Hematopoietic multipotent progenitor cell treated with erythropoietin and hydrocortisone succinate and interleukin-3 and kit ligand, for 8 days (in vitro differentiated cells): ENCODE measurements at places on chromosomes 12 and 14.

GRCh38 chr12:19546611-19547162 lies 107.4 kb downstream of the AEBP2 start:
- no peak for DNase-seq

GRCh38 chr12:12734054-12734453 lies 16.9 kb downstream of the CDKN1B start:
- no peak for DNase-seq

DNA sequence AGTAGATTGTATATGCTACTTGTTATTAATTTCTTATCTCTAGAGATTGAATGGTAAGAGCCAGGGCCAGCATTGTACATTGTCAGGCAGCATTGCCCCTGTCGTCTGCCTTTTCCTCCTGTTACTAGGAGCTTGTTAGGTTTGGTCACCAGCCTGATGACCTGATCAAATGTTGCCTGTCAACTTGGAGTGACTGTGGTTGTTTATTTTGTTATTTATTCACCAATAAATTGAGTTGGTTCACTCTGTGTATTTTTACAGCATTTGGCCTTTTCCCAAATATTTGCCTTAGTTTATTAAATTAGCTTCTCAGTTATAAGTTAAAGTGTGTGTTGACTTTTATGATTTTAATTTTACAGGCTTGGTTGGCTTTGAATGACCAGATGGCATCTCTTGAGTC lies 88.4 kb downstream of the PRKCH start:
- no peak for DNase-seq

- DNase-seq, result no peak
Measured at GRCh38 chr12:25271486-25272098, 20.9 kb upstream of the KRAS start.

DNA sequence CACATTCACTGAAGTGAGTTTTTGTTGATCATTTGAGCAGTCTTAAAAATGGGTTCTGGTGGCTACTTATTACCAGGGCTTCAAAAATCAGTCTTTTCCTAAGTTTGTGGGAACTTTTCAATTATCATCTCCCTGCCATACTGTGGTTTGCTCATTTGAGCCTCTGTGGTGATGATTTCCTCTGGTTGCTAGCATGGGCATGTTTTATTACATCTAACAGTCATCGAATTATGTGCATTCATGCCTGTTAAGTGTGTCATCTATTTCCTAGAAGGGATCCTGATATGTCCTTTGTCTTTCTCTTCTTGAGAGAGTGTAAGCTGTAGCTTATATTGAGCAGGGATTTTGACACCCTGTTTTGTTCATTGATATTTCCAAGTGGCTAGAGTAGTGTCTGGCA lies 116.8 kb downstream of the WIF1 start:
- no peak for DNase-seq

GRCh38 chr14:85762526-85762925 lies 232.6 kb downstream of the FLRT2 start:
- no peak for DNase-seq

- no peak for DNase-seq
Measured at GRCh38 chr12:57106021-57106708, 5.0 kb downstream of the STAT6 start.

DNA sequence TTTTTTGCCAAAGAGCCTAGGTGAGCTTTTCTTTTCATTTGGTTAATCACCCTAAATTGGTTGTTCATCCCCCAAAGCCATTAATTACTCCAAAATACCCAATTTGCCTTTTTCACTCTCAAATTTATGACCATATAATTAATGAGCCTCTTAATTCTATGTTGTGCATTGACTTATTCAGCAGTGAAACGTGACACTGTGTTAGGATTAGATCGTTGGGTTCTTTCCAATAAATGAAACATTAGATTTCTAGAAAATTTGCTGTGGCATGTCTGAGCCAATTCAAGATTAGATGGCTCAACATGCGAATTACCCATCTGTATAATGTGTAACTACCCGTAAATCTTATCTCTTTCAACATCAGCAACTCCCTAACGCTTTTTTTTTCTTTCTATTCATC lies 273.4 kb downstream of the BMP4 start:
- no peak for DNase-seq

DNA sequence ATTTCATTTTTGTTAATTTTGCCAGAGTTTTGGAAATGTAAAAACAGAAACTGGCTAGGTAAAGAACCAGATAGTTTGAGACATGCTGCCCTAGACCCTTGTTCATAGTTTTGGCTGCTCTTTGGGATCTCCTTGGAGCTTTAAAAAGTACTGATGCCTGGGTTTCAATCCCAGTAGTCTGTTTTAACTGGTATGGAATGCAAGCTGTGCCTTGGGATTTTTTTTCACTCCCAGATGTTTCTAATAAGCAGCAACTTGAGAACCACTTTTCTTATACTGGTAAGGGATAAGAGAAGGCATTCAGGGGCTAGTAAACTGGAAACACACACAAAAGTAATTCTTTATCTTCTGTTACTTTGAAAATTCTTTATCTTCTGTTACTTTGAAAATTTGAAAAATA lies 18.8 kb downstream of the SLC35F4 start:
- DNase-seq, result no peak

DNA sequence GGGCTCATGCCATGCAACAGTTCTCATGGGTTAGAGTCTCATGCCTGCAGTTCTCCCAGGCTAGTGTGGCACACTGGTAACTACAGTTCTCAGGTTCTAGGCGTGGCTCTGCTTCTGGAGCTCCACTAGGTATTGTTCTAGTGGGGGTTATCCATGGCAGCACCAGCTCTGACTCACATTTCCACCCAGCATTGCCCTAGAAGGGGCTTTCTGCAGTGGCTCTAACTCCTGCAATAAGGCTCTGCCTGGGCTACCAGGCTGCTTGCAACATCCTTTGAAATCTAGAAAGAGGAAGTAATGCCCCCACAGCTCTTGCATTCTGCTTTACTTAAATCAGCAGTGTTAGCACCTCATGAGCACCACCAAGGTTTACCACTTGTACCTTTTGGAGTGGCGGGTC lies 220.3 kb upstream of the ARID2 start:
- no peak for DNase-seq

- no peak for DNase-seq
Measured at GRCh38 chr14:68893566-68893965, 85.5 kb downstream of the ACTN1 start.

DNA sequence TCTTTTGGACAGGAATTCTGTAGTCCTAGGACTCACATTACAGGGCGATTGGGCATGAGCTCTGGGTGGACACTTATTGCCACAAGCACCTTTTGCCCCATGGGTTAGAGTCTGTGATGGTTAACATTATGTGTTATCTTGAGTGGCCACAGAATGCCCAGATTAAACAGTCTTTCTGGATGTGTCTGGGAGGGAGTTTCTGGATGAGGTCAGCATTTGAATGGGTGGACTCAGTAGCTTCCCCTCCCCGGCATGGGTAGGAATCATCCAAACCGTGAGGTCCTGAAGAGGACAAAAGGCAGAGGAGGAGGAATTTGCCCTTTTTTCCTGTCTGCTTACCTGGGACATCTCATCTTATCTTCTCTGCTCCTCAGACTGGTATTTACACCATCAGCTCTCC lies 85.6 kb downstream of the BMP4 start:
- DNase-seq, result no peak

DNA sequence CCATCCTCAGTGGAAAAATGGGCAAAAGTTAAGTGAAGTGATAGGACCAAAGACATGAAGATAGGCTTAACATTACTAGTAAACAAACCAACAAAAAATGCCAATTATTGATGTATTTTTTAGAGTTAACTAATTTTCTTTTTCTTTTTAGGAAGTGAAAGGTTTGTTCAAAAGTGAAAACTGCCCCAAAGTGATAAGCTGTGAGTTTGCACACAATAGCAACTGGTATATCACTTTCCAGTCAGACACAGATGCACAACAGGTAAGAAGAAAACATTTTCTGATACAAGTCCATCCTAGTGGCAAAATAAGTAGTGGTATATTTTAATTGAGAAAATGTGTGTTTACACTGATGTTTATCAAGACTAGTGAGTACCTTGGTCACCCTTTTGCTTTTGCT lies 39.6 kb downstream of the LARP4 start:
- DNase-seq, result no peak

- peak; percentile 64 for DNase-seq
Measured at GRCh38 chr12:108884116-108885012, 4.5 kb downstream of the DAO start.

DNA sequence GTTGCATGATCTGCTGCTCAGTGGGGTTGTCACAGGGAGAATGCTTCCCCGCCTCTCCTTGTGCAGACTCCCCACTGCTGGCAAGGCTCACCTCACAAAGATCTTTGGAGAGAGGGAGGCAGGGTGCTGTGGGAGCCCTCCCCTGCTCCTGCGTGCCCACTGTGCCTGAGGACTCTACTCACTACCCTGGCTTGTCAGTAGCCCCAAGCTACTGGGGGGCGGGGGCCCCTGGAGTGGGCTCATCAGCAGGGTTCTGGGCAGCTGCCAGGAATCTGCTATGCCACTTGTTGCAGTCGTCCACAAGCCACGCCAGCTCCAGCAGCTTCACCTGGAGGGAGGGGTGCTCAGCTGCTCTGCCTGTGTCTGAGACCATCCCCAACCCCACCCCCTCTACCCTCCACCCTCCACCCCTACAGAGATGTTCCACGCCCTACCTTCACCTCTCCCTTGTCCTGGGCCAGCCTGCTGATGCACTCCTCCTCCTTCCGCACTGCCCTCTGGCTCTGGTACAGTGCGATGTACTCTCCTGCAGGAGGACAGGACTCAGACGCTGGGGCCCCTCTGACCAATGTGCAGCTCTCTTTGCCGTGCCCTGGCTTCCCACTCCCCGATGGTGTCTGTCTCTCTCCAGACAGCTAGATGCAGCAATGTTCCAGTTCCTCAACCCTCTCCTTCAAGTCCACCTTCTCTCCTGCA lies 14.2 kb upstream of the BLTP3B start:
- DNase-seq, result no peak

GRCh38 chr12:55188974-55189556 lies 31.8 kb upstream of the OR10A7 start:
- peak; percentile 83 for DNase-seq

DNA sequence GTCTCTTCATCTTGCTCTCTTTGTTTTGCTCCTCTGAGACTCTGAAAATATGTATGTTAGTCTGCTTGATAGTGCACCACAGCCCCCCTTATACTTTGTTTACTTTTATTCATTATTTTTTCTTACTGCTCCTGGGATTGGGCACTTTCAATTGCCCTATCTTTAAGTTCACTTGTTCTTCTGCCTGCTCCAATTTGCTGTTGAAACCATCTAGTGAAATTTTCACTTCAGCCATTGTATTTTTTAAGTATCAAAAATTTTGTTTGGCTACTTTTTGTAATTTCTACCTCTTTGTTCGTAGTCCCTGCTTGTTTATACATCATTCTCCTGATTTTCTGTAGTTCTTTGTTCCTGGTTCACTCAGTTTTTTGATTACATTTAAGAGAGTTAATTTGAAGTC lies 223.3 kb downstream of the SLC38A4 start:
- DNase-seq, result no peak

- DNase-seq, result no peak
Measured at GRCh38 chr12:116595672-116596071, 36.5 kb downstream of the MAP1LC3B2 start.

DNA sequence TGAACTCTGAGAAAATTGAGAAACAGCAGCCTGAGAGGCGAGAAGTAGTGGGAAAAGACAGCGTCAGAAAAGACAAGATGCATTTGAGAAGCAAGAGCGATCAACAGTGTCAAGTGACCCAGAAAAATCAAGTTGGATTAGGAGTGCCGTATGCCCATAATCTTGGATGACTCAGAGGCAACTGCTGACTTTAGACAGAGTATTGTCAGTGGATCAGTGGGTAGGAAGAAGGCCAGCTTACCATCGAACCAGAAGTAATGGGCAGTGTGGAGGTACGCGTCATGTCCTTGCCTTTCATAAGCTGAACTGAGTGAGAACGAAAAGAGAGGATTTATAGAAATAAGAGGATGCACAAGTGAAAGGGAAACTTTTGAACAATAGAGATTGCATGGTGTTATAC lies 151.0 kb upstream of the NAV3 start:
- DNase-seq, result no peak

DNA sequence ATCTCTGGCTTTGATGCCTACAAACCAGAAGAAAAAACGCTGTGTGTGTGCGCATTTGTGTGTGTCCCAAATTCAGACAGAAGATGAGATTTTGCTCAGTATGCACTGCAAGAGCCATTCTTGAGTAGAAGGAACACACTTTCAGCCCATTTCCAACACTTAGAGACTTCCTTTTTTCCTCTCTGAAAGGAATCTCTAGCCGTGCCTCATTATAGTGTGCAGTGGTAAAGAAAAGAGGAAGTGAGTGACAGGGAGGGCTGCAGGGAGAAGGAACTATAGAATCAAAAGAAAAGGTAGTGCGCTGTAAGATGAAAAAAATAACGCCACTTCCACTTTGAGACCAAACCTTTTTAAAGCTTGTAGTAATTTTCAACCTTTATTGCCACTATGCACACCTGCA lies 1400.9 kb upstream of the FLRT2 start:
- DNase-seq, result peak; percentile 2

DNA sequence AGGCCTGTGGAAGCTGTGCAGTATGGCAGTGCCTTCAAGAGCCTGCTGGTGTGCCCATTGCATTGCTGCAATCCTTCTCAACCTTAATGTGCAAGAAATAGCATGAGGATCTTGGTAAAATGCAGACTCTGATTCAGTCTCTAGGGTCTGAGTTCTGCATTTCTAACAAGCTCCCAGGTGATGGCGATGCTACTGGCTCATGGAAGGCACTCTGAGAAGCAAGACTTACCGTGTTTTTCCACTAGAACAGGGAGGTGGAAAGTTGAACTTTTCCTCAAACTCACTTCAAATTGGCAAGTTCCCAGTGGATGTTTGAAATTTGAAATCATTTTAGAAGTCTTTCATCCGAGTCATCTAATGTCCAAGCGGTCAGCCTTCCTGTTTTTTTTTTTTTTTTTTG lies 55.5 kb downstream of the MYRFL start:
- no peak for DNase-seq

- DNase-seq, result peak; percentile 16
Measured at GRCh38 chr14:51962711-51963110, 26.6 kb upstream of the RTRAF start.

GRCh38 chr12:127911291-127911690 lies 355.7 kb upstream of the TMEM132C start:
- DNase-seq, result no peak

DNA sequence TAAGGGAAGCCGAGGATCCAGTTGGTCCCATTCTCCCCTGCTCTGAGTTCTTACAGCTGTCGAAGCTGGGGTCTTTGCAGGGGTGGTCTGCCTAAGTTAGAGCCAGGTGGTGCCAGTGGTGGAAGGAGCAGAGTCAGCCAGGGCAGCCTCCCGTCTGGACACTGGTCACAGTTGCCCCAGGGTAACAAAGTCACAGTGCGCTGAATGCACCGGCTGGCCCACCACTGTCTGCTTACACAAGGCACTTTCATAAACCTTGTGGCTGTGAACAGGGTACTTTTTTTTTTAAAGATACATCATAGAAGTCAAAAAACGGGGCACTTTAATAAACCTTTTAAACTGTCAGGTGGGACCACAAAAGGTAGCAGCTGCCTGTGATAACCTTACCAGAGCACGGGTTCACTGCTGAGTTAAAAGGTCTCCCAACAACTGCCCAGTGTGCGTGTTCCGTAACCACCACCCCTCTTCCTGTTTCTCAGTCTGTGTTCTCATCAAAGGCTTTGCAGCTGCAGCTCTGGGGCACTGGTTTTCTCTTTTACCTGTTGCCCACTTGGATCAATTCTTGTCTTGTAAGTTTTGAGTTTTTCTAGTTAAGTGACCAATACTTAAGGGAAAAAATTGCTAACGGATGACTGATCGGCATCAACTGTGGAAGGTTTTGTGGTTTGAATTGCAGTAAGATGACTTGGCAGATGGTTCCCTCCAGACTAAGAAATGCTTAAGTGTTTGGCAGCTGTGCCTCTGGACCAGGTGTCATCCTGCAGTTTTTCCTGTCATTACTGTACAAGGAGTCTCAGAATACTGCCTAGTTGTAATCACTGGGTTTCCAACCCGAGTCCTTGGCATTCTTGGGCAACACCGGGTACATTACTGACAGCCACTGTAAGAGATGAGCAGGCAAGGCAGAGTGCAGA lies 55.9 kb downstream of the DYNC1H1 start:
- DNase-seq, result no peak
